ENCODE measurements at places on chromosomes 5 and 9.

GRCh38 chr9:33250458-33250995 is 10.6 kb downstream of the SPINK4 start:
- no peak for DNase-seq

GRCh38 chr5:76607353-76607871 is 15.8 kb downstream of the F2RL2 start:
- DNase-seq: no peak

- DNase-seq: no peak
Measured at GRCh38 chr5:110880413-110880812, 141.6 kb downstream of the SLC25A46 start.

- no peak for DNase-seq
Measured at GRCh38 chr5:96258692-96259091, 174.4 kb downstream of the PCSK1 start.

DNA sequence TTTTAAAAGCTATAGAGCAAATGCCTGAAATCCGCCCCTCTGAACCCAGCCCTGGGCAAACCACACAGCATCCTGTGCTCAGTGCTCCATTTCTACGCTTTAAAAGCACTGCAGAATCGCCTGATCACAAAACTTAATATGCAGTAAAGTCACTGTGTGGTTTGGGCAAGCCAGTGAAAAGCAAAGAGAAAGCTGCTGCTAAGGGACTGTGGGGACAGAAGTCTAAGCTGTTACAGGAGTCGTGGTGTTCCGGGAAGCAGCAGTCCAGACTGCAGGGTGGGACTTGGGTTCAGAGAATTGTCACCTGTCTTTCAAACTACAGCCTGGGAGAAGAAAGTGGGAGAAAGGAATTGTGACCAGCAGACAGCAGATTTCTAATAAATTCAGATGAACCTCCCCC is 8.2 kb downstream of the RAPGEF1 start:
- no peak for DNase-seq

- DNase-seq: no peak
Measured at GRCh38 chr5:32563614-32564013, 21.7 kb upstream of the SUB1 start.

DNA sequence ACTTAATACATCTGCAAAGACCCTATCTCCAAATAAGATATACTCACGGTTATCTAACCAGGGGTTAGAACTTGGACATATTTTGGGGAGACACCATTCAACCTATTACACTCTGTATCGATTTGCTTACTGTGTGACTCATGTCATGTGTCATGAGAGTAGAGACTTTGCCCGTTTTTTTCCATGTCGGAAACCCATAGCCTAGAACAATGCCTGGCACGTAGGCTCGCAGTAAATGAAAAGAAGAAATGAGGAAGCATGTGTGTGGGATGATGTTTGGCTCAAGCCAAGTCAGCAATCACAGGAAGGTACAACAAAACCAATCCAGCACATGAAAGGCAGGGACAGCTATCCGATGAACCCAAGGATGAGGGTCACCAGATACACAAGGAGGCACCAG is 94.6 kb upstream of the DNAH5 start:
- DNase-seq: no peak

DNA sequence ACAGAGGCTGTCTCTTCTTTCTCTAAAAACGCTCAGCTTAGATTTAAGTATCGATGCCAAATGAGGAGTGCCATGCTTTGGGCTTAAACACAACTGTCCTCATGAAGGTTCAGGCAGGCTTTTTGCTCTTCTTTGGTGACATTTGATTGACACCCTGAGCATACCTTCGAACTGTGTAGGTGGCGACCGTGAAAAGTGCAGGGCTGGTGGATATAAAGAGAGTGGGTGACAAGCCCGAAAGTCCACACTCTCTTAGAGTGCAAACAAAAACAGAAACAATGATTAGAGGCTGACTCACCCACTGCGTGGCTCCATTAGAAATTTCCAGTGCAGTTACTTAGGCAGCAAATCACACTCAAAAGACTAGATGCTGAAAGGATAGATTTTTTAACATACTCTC is 141.7 kb downstream of the SYK start:
- DNase-seq: no peak

DNA sequence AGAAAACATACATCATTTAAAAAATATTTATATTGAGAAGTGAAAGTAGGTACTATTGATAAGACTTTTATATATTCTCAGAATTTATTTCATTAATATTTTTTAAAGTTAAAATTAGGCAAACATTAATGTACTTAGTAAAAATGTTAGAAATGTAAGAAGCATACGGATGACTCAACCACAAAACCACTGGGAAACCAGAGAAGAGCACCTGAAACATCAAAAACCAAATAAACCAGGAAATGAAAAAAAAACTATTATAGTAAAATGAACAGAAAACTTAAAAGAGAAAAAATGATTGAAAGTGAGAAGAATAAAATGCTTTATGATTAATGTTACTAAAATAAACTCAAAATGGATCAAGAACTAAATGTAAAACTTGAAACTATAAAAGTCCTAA is 233.2 kb upstream of the DAB2 start:
- DNase-seq: no peak

GRCh38 chr5:124772457-124773200 is 26.2 kb upstream of the ZNF608 start:
- DNase-seq: no peak

DNA sequence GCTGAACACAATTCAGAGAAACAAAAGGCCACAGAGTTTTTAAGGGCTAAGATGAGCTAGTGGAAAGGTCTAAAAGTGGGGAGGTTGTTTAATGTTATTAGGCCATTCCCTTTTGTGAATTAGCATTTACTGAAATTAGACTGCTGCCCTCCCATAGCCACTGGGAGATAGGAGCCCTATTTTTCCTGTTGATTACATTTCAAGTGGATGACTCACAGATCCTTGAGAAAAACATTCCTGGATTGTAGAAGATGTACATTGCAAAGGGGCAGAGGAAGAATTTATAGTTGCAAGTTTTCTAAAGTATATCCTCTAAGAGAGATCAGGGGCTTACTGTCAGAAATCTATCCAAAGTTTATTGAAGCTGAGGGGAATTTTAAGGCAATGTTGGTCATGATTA is 367.1 kb upstream of the IZUMO3 start:
- no peak for DNase-seq

- DNase-seq: no peak
Measured at GRCh38 chr9:32992595-32993238, 8.7 kb downstream of the APTX start.

DNA sequence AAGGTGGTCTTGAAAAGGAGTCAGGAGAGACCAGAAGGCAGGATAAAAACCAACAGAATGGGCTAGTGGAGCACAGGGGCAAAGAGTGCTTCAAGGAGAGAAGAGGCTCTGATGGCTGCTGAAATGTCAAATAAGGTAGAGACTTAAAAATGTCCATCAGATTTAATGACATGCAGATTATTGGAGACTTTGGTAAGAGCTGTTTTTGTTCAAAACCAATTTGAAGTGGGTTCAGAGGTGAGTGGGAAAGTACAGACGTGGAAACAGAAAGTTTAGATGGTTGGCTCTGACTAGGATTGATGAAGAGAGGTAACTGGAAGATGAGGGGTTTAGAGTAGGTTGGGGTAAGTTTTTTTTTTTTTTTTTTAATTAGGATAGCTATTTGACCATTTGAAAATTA is 14.1 kb downstream of the SLC25A46 start:
- DNase-seq: no peak

DNA sequence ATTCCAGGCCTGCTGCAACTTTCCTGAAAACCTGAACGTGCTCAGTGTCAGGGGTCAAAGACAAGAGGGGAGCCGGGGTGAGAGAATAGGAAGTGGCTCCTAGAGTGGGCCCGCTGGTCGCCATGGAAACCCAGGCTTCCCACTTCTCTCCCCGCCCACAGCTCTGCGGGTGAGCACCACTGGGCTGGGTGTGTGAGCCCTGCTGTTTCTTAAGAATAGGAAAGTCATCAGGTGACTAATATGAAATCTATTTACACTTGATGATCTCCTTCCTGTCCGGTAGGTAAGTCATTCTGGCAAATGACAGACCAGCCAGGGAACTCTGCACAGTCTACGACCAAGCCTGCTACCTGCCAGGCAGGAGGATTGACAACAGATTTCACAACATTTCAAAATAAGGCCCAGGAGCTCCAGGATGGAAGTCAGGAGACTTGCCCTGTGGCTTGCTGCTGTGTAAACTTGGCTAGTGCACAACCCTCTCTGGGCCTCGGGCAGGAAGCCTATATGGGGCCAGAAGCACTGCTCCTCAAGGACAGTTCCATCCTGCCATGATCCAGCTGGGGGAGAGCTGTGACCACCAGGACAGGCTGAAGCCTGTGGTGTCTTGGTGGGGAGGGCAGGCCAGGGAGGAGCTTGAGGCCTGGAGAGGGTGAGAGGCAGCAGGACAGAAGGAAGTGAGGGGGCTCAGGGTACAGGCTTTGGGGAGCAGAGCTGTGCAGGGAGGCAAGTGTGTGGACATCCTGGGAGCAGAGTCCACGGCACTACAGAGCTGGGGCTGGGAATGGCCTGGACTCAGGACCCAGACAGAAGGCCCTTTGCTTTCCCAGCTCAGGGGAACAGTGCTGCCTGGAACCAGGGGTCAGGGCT is 60.6 kb downstream of the SHB start:
- no peak for DNase-seq

GRCh38 chr5:6465831-6466790 is 17.5 kb downstream of the UBE2QL1 start:
- DNase-seq: no peak

DNA sequence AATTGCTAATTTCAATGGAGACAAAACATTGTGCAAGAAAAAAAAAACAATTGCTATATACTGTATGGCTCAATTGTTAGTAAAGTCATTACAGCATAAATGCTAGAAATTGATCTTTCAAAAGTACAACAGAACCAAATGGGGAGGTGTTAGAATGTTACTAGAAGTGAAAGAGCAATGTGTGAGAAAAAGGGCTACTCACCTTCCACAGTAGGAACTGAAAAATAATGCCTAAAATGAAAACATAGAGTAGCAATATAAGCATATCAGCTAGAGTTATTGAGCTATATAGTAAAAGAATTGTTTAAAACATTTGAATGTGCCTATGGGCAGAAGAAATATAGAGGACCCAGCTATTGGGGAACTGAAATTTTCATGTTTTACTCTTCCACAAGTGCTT is 10.9 kb upstream of the RXFP3 start:
- no peak for DNase-seq

DNA sequence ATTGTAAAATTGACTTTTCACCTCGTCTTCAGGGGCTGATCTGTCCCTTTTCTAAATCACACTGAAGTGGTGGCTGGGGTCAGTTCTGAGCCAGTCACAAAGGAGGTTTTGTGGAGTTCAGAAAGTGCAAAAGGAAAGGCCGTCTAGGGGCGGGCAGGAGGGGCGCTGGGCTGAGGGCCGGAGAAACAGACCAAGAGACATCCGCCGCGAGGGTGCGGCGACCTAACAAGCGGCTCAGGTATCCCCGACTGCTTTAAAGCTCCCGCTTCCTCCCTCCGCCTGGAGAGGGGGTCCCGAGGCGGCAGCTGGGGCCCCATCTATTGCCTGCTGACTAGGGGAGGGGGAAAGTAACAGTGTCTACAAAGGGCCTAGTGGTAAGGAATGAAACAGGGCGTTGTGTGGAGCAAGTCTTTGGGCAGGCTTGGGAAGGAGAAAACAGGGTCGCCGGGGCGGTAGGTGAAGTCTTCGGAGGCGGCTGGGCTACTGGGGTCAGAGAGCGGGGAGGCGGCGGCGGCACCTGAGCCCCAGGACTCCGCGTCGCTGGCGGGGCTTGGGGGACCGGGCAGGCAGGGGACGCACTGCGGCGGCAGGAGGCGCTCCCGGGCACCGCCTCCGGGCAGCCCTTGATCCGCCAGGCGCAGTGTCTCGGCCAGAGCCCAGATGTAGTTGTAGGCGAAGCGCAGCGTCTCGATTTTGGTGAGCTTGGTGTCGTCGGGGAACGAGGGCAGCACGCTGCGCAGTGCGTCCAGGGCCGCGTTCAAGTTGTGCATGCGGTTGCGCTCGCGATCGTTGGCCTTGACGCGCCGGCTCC is 950 bp downstream of the NEUROG1 start:
- DNase-seq: no peak

DNA sequence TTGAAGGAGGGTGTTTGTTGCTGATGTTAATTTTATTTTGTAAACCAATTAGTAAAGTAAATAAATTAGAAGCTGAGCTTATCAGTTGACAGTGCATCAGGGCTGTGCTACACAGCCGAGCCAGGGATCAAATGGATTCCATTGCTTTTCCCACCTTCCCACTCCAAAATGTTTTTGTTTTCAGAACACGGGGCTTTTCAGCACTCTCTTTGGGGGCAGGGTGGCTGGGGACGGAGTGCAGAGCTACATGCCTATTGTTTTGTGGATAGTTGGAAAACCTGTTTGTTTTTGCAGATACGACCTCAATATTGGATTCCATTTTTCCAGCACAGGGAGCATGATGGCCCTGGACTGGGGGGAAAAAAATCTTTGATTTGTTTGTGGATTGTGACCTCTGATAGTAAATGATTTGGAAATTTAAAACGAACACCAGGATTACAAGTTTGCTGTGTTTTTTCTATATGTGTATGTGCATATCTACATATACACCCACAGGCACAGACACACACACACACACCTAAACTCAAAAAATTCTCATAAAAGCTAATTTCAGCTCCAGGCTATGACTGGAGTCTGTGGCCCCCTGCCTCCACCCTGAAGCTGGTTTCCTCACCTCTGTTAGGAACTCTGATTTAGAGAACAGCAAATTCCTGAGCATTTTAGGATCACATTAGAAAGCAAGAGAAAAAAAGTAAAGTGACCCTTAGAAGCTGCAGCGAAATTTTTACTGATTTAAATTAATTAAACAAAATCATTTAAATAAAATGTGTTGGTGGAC is 371.7 kb upstream of the IRX2 start:
- no peak for DNase-seq

GRCh38 chr5:33793276-33793675 is 98.5 kb downstream of the ADAMTS12 start:
- DNase-seq: no peak

DNA sequence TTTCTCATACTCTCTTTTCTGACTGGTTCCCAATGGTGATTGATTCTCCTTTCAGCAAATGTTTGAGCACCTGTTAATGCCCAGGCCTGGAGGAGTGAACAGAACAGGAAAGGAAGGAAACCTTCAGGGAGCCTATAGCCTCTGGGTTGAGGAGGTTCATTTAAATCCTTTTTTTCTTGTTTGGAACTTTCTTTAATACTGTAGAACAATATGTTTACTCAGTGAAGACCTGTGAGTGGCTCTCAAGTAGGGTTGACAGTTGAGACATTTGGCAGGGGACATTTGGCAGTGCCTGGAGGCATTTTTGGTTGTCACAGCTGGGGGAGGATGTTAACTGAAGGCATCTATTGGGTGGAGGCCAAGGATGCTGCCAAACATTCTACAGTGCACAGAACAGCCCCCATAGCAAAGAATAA is 6.1 kb upstream of the FAM120AOS start:
- no peak for DNase-seq

GRCh38 chr5:173573126-173573960 is 43.1 kb downstream of the BOD1 start:
- peak; percentile 28 for DNase-seq

DNA sequence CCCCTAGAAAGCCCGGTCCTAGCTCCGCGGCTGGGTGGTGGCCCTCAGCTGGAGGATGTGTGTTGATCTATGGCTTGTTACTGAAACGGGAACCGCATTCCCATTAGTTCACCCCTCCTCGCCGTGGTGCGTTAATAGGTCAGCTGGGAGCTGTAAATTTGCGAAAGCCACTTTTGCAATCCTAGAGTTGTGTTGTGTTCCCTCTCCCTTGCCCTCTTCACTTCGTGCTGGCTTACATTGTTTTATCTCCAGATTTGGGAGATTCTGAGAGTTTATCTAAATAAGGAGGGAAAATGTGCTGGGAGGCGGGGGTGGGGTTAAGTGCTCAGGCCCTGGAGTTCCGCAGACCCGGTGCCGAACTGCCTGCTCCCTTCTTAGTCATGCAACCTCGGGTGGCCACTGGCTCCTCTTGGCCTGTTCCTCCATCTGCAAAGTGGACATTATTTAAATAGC is 62.8 kb downstream of the HMCN2 start:
- DNase-seq: no peak

GRCh38 chr9:87336407-87336806 is 161.3 kb upstream of the DAPK1 start:
- no peak for DNase-seq

Data from NCI-H1092 (cell line).